Stomach (tissue), 19 donors: ENCODE measurements at places on chromosomes 16 and 17. TPM values are rescaled to one million over a fixed set of nuclear protein-coding genes. Genes with fewer than 3 reads are reported as not detected.
A peak's percentile ranks its signal among the peaks of the same experiment; 100 is the strongest.

Gene OR2C1
- total RNA-seq = not detected

Gene ADORA2B
- 0.72 TPM for total RNA-seq

Gene TPSB2
- total RNA-seq = not detected

Gene CFAP52
- total RNA-seq = not detected

Gene LRRC46
- total RNA-seq = not detected

Gene CES3
- total RNA-seq = 13.6 TPM

Gene IKZF3
- 1.1 TPM for total RNA-seq

DNA sequence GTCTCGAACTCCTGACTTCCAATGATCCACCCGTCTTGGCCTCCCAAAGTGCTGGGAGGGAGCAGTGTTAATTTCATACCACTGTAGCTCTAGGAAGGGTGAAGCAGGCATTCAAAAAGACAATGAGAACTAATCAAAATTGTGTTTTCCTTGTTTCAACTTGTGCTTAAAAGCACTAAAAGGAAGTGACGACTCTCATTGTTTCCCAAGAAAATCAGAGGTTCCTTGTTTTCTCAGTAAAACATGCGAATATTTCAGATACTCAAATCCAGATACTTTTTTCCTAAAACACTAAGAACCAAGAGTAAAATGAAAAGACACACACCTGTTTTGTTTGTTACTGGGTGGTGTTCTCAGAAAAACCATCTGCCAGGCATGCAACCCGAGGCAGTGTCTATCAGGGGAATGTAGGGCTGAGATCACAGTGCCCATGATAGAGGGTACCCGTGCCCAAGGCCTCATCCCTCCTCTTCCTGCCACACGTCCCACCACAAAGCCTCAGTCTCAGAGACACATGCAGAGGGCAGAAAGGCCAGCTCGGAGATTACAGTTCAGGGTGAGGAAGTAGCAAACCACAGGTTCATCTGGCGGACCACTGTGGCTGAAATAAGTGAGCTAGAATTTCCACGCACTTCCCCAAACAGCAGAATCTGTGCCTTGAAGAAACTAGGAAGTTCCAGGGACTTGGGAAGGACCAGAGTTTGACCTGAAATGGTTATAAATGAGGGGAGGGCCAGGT is 33.7 kb downstream of the GINS3 start:
- peak; percentile 45 for DNase-seq

- no peak for DNase-seq
These were observed 50.2 kb downstream of the HLF start for GRCh38 chr17:55314784-55315491.

GRCh38 chr17:74547264-74547663 is 1.3 kb upstream of the CD300C start:
- no peak for DNase-seq

GRCh38 chr17:75318615-75319222 is 29.5 kb upstream of the SLC25A19 start:
- no peak for DNase-seq

DNA sequence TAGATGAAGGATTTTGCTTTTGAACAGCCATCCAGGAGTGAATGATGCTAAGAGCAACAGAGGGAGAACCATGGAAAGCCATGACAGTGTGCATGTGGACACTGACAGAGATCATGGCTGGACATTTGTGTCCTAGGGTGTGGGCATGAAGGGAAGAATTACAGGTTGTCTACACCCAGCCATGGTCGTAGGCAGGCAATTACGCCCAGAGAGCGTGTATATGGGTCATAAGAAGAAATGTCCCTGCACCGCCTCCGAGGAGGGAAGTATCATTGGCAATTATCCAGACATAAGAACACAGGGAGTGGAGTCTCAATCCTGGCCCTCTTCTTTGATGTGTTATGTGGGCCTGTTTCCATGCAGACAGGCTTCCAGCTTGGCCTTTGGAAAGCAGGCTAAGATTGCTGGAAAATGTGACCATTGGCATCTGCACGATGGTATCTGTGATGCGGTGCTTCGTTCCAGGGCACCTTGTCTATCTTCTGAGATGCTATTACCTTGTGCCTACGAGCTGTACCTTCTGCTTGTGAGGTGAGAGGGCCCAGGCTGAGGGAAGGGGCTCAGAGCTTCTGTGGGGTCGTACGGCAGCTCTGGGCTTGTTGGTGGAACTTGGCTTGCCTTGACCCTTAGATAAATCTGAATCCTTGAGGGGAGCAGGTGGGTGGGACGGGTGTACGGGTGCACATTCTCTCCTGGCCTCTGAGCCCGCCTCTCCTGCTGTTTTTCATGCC is 19.8 kb downstream of the RGS9 start:
- DNase-seq = no peak

GRCh38 chr16:74748616-74749026 is 26.0 kb downstream of the FA2H start:
- DNase-seq = no peak

DNA sequence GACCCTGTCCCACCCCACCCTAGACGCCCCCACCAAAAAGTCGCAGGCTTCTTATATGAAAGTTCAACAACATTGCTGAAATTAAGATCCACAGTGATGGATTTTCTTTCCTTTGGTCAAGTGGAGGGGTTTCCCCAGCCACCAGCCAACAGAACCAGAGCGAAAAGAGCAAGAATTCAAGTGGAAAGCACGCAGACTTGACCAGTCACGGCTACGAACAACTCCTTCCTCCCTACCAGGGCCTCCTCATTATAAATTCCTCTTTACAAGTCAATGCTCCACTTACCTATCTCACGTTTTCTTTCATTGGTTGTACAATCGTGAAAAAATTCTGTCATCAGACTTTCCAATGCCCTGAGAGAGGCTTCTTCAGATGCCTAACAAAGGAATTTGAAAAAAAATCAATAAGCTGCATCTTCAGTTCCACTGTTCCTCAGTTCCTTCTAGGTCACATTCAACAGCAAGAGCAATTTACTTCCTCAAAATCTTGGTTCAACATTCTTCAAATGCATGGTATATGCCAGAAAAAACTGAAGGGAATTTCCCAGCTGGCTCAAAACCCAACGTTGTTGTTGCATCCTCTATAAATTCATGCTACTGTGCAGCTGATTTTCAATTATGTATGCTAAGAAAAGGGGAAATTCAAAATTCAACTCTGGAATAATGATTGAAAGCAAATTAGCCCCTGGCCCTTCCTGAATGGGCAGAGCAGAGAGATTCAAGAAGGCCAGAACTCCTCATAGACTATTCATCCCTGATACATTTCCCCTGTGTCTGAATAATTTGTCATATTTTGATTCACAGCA is 30.9 kb downstream of the XPO6 start:
- peak; percentile 44 for DNase-seq

- no peak for DNase-seq
These were observed 2.8 kb downstream of the IRX5 start for GRCh38 chr16:54933281-54934011.

DNA sequence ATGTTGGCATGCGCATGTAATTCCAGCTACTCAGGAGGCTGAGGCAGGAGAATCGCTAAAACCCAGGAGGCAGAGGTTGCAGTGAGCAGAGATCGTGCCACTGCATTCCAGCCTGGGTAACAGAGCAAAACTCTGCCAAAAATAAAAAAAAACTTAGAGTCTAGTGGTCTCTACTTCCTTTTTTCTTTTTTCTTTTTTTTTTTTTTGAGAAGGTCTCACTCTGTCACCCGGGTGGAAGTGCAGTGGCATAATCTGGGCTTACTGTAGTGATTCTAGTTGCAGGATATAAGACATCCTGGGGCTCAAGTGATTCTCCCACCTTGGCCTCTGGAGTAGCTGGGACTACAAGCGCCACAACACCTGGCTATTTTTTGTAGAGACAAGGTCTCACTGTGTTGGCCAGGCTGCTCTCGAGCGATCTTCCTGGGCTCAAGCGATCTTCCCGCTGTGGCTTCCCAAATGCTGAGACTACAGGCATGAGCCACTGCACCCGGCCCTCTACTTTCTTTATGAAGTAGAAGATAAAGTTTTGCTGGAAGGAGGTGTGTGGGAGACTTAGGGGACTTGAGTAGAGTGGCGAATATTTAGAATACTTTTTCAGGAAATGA is 47.9 kb upstream of the TAOK1 start:
- DNase-seq = no peak

- peak; percentile 38 for DNase-seq
These were observed 224.2 kb downstream of the PARN start for GRCh38 chr16:14405611-14406537.

DNA sequence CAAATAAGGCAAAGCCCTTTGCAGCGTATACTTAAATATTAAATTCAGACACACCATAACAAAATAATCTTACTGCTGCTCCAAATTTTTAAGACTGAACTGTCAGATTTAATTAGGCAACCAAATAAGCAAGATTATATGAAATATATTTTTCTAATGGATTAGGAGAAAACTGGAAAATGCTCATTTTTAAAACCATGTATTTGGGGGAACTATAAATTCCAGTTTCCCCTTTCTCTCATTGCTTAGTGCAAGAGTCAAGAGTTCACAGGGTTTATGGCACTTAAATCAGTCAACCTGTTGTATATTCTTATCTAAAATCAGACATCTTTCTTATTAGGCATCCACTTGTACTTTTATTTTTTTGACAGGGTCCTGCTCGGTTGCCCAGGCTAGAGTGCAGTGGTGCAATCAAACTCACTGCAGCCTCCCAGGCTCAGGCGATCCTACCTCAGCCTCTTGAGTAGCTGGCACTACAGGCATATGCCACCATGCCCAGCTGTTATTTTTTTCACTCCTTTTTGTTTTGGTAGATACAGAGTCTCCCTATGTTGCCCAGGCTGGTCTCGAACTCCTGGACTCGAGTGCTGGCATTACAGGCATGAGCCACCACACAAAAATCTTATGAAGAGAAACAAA is 2.1 kb upstream of the KANSL1 start:
- DNase-seq = no peak

DNA sequence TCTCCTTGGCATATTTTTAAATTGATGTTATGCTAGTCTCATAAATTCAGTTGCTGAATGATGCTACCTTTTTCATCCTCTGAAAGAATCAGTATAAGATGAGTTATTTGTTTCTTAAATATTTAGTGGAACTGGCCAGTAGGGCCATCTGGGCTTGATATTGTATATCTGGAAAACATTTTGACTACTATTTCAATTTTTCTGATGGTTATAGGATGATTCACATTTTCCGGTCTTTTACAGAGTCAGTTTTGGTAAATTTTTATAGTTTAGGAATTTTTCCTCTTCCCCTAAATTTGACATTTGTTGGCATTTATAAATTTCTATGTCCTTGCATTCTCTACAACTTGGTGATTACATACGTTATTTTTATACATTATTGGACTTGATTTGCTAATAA is 296.3 kb upstream of the AXIN2 start:
- DNase-seq = no peak

DNA sequence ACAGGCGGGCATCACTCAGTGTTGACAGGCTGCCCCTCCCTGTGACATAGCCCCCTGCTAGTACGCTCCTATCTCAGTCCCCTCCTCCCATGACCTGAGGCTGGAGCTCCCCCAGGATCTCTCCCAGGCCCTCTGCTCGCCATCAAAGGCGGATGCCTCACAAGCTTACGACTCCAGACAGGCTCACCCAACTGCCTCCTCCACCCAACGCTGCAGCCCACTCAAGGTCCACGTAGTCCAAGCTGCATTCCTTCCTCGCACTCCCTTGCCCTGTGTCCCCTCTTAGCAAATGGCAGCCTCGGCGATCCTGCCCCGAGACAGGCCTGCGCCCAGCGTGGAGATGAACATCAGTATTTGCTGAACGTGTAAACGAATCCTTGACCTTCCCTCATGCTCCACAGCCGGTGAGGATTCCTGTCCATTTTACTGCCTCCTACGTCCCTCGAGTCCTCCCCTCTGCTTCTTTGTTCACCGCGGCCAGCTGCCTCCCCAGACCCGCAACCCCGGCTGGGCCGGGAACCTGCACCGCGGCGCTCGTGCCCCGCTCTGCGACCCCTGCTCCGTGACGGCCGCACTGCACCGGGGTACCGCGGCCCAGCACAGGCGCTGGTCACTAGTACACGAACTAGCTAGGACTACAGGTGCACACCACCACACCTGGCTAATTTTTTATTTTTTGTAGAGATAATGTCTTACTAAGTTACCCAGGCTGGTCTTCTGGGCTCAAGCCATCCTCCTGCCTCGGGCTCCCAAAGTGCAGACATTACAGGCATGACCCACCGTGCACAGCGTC is 838 bp upstream of the TMEM97 start:
- peak; percentile 36 for DNase-seq

- peak; percentile 87 for DNase-seq
These were observed at the start of gene AKTIP for GRCh38 chr16:53502331-53503269. Gene AKTIP (minus strand): TSS chr16:53503209. CDS start chr16:53500259, 2,950 bp downstream.

- no peak for DNase-seq
These were observed 28.6 kb downstream of the MYO18A start for GRCh38 chr17:29151567-29151966.

DNA sequence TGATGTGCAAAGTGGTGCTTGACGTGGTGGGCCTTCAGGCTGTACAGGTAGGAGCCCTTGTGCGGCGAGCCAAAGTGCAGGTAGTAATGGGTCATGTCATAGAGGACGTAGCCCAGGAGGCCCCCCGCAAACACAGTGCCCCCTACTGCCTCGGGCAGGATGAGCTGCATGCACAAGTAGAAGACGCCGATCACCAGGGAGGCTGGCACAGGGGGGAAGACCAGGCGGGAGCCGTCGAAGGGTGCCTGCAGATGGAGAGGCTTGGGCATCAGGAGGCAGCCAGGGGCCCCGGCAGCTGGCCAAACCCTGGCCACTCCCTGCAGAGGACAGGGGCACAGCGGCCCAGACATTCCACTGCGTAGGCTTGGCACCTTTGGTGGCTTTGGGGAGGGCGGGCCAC is 15.7 kb upstream of the MLKL start:
- DNase-seq = no peak

DNA sequence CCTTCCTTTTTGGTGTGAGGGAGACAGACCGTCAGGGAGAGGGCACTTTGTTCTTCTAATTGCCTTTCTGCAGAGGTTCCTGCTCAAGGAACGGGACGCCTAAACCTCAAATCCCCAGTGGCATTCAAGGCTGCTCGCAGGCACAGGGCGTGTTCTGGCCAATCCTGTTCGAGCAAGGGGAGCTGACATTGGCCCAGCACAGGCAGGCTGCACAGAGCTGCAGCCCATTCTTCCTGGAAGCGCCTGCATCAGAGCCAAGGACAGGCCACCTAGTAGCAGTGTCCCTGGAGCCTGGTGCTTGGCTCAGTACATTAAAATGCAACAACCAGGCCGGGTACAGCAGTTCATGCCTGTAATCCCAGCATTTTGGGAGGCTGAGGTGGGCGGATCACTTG is 72.2 kb upstream of the CREBBP start:
- DNase-seq = peak; percentile 56

- no peak for DNase-seq
These were observed 241.6 kb downstream of the CNTNAP4 start for GRCh38 chr16:76518781-76519180.

DNA sequence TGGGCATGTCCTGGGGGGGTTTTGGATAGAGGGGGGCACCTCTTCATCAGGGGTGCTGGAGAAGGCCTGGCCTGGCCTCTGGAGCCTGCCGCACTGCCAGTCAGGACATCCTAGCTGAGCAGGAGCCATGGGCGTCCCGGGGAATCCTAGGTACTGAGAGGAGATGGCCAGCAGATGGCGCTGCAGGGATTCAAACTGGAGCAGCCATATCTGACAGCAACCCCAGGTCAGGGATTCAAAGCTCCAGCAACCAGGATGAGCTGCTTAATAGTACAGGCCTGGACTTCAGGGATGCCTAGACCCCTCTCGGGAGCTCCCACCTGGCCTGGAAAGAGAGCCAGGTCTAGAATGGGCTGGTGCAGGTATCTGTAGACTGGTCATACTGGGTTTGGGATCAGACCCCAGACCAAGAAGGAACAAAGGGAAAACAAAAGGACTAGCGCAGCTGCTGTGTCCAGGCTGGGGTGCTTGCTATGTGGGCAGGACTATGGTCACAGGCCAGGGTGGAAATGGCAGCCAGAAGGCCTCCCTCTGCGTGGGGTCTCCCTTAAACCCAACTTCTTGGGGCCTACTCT is 306.9 kb upstream of the RBFOX1 start:
- peak; percentile 83 for DNase-seq
